ENCODE measurements at places on chromosomes 11 and 22.

DNA sequence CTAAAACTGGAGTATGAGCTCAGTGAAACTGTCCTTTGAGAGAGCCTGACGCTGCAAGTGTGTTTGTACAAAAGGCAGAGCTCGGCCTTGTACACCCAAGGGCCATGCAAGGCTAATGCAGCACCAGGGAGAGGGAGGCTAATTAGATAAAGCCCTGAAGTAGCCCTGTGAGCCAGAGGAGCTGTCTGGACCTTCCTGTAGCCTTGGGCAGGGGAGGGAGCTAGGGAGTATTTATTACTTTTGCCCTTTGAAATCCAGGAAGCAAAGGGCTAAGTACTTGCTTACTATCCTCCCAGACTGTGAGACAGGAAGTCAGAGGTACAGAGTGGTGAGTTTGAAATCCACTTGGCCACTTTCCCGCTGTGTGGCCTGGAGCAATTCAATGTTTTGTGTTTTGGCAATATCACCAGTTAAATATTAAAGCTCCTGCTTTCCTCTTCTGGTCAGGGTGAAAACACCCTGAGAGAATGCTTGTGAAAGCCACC, 10.2 kb upstream of the LDHA start:
- peak; percentile 64 for DNase-seq

- DNase-seq, result no peak
Measured at GRCh38 chr11:19393941-19394340, 153.2 kb upstream of the E2F8 start.

DNA sequence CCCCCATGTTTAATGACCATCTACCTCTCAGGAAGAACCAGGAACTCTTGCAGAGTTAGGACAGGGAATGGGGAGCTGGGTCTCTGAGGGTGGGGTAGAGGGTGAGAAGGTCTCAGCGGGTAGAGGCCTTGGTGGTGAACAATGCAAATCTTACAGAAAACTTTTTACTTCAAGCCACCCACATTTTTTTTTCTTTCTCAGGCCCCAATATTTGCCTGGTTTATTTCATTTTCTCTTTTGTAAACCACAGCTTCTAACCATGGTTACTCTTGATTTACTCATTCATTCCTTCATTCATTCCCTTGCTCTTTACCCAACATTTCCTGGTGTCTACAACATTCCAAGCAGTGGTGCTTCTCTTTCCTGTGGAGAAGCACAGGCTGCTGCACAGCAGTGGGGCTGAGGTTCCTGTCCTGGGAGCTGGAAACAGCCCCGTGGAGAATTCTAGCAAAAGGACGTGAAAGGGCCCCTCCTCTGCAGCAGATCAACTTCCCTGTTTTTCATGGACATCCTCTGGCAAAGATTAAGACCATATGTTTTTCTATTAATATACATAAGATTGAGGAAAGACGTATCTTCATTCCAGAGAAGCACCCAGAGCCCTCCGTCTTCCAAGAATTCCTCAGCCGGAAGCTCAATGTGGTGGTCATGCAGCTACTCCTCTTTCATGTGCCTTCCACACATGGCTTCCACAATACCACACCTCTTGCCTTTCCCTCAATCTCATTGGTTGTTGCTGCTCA, 224.4 kb upstream of the SESN3 start:
- no peak for DNase-seq

DNA sequence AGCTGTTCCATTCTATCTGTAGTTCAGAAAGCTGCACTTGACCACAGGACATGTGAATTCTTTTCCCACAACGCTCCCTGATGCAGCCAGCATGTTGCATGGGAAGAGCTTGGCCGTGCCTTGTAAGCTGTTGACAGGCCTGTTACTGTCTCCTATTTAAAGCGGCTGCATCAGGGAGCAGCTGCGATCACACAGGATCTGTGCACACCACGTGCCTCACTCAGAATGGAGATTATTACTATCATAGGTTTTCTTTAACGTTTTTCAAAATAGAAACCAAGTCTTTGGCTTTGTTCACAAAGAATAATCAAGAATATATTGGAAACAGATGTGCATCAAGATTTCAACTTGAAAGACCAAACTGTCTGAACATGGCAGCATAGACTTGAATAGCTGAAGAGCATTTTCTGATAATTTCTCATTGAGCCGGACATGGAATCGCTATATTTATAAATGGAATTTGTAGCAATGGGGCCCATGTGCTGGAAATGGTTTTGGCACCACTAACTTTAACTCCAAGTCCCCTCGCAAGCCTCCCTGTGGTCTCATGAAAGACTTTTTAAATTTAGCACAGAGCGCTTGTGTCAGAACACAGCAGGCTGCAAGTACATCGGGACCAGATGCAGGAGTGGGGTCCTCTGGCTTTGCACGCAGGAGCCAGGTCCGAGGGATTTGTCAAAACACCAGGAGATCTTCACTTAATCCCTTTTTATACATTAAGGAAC, 40.8 kb upstream of the MYO18B start:
- no peak for DNase-seq

- no peak for DNase-seq
Measured at GRCh38 chr11:123052901-123053721, 8.8 kb downstream of the HSPA8 start.

DNA sequence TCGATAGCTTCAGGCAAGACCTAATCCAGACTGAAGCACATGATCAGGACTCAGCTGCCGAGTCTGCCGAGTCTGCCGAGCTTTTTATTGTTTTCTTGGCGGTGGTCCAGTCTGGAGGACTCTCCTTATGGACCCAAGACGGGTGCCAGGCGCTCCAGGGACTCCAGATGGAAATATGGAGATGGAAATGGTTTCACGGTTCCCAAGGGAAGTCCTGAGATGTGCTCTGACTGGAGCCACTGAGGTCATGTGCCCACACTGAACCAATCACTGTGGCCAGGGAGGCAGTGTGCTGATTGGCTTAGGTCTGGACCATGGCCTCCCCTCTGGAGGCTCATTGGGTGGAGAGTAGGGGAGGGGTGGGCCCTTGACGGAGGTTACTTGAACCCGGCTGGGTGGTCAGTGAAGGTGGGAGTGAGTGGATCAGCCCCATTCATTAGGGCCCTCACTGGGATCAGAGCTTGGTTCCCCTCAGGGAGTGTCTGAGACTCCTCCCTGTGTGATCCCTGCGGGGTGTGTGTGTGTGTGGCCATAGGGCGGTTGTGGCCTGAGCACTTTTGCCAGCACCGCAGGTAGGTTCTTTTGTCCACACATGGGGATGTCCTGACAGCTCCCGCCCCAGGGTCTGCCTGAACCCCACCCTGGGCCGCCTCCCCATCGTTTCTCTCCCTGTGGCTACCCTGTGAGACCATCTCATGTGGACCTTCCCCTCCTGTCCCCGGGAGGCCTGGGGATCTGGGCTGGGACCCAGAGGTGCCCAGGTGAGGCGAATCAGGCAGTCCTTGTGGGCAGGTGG, 14.0 kb downstream of the RPS6KA4 start:
- DNase-seq, result no peak

Data from HS-27A (cell line).